ENCODE measurements at places on chromosomes 1 and 21. TPM values are rescaled to one million over a fixed set of nuclear protein-coding genes. Genes with fewer than 3 reads are reported as not detected.

Gene TEX38
- total RNA-seq, result 0.29 TPM

Gene TP73
- total RNA-seq, result not detected

Gene IFNLR1
- total RNA-seq, result not detected

Gene LAX1
- total RNA-seq, result not detected

Gene SDHB
- total RNA-seq, result 97.8 TPM

Gene KRTAP13-1
- total RNA-seq, result not detected

Gene ADAMTSL4
- 21.5 TPM for total RNA-seq
